ENCODE measurements at places on chromosomes 5 and 9.

DNA sequence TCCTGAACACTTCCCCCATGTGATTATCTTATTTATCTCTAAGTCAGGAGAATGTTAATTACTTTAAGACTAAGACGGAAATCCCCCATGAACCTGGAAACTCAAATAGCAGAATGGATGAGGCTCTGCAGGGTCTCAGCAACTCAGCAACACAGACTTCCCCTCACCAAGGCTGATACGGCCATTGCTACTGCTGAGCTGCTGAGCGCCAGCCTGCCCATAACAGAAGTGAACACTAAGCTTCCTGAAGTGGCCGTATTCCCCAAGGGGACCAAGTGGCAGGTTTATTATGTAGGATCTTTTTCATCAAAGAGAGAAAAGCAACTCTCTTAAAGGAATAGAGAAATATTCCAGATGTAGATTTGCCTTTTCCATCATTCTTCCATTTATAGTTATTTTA is 311.1 kb downstream of the RFX3 start:
- DNase-seq: no peak
- H3K4me3 ChIP-seq: no peak overlapping the region
- H3K4me1 ChIP-seq: no peaks in the 10 kb centered on the region
- H3K27me3 ChIP-seq: peaks cover 13% of the 10 kb centered on the region
- H3K36me3 ChIP-seq: no peaks in the 10 kb centered on the region

DNA sequence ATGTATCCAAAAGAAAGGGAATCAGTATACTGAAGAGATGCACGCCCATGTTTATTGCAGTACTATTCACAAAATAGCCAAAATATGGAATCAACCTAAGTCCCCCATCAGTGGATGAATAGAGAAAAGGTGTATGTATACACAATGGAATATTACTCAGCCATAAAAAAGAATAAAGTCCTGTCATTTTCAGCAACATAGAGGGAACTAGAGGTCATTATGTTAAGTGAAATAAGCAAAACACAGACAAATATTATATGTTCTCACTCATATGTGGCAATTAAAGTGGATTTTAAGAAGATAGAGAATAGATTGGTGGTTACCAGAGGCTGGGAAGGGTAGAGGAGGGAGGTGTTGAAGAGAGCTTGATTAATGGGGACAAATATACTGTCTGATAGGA is 88.6 kb downstream of the NIPBL start:
- DNase-seq: no peak
- no peak overlapping the region for H3K4me3 ChIP-seq
- no peaks in the 10 kb centered on the region for H3K4me1 ChIP-seq
- peaks cover 10% of the 10 kb centered on the region for H3K36me3 ChIP-seq
- H3K27me3 ChIP-seq: no peaks in the 10 kb centered on the region
- H3K27ac ChIP-seq: no peak overlapping the region

DNA sequence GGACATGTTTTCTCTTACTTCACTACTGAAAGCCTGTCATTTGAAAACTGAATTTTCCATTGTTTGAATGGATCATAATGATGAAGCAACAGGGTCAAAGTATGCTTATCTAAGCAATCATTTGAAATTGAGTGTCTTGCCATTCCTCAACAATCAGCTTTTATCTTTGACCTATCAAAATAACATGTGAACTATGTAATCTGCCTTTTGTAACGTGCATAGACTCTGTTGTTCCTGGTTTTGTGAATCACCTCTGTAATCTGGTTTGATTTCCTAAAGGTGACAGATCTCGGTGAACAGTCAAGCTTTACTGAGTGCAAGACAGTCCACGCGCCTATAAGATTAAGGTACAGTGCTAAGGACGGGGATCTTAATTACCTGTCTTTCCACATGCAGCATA is 3.3 kb downstream of the MEF2C start:
- H3K4me1 ChIP-seq: peaks cover 9% of the 10 kb centered on the region
- no peak overlapping the region for H3K27ac ChIP-seq
- H3K36me3 ChIP-seq: peaks cover 25% of the 10 kb centered on the region
- no peak overlapping the region for H3K4me3 ChIP-seq

DNA sequence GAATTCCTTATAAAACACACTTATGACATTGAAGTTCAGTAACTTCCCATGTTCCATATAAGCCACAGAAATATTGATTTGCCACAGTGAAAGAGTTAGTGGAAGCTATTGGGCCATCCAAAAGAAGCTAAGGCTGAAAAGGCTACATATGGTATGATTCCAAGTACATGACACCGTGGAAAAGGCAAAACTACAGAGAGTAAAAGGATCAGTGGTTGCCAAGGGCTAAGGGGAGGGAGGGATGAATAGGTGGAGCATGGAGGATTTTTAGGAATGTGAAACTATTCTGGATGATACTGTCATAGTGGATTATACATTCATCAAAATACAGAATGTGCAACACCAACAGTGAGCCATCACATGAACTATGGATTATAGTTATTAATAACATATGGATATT is 109.7 kb downstream of the F2RL2 start:
- no peaks in the 10 kb centered on the region for H3K36me3 ChIP-seq
- H3K4me1 ChIP-seq: no peaks in the 10 kb centered on the region
- no peak overlapping the region for H3K27ac ChIP-seq

DNA sequence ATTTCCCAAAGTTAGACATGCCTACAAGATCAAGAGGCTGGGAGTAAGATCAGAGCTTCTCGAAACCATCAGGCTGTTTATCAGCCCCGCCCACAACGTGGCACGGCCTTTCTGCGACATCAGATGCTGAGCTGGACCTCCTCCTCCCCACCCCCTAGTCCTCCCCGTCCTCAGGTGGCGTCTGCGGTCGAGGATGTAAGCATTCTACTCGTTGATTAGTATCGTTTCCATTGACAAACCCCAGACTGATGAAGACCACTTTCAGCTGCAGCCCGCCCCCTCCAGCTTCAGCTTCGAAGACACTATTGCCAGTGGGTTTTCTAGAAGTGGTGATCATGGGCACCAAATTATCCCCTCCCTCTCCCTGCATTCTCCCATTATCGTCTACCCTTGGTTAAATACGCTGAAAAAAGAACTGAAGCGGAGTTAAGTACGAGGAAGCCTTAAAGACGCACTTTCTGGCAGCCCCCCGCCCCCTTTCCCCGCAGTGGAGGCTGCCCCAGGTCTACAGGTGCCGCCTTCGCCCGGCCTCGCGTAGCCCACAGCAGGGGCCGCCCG is 1.1 kb downstream of the PPIC start:
- H3K4me3 ChIP-seq: peak overlapping the region; percentile 89
- H3K27ac ChIP-seq: peak overlapping the region; percentile 76
- no peaks in the 10 kb centered on the region for H3K27me3 ChIP-seq
- DNase-seq: peak; percentile 72

DNA sequence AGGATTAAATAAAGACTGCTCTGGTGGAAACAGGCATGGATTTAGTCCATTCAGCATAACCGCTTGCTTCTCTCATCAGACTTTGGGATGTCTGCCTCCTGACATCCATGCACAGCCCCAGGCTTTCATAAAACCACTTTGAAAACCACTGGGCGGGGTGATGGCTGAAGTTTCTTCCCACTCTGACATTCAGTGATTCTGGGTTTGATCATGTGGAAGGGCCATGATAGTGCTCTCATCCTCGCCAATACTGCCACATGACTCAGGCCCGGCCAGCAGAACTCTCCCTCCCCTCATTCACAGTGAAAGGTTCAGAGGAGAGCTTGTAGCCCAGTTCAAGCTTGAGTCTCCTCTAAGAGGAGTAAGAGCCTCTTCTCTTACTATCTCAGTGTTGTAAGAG is 29.6 kb upstream of the GLRA1 start:
- no peaks in the 10 kb centered on the region for H3K36me3 ChIP-seq
- H3K4me1 ChIP-seq: no peaks in the 10 kb centered on the region
- no peak for DNase-seq
- H3K27ac ChIP-seq: no peak overlapping the region
- no peak overlapping the region for H3K4me3 ChIP-seq

DNA sequence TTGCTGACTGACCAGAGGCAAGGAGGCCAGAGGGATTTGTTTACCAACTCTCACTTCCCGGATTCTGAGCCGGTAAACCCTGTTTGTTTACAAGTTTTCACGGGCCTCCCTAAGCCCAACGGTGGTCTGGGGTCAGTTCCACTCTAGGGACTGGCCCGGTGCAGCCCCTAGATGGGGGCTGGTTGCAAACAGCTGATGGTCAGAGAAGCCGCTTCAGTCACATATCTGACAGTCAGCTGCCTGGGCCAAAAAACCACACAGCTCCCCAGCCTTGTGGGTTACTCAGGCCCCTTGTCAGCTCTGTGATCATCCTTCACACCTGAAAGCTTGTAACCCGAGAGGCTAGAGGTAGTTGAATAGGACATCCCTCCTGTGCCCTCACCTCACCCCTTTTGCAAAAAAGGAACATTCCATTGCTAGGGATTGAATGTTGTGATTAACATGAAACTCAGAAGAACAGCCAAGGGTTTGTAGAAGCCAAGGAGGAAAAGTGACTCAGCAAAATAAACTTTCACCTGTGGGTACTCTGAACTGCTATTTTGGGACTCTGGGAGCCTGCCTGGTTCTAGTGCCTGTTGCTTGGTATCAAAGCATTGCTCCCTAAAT is 40.4 kb downstream of the SAR1B start:
- H3K4me3 ChIP-seq: peak overlapping the region; percentile 5
- DNase-seq: peak; percentile 23
- peaks cover 31% of the 10 kb centered on the region for H3K4me1 ChIP-seq
- peaks cover 18% of the 10 kb centered on the region for H3K36me3 ChIP-seq
- H3K27me3 ChIP-seq: no peaks in the 10 kb centered on the region

GRCh38 chr9:131361202-131361833 is 32.6 kb upstream of the PRRC2B start:
- no peak overlapping the region for H3K27ac ChIP-seq
- no peaks in the 10 kb centered on the region for H3K36me3 ChIP-seq
- H3K4me3 ChIP-seq: no peak overlapping the region
- no peaks in the 10 kb centered on the region for H3K27me3 ChIP-seq

GRCh38 chr9:32558408-32558934 is 6.1 kb upstream of the TOPORS start:
- no peak for DNase-seq
- no peaks in the 10 kb centered on the region for H3K27me3 ChIP-seq

DNA sequence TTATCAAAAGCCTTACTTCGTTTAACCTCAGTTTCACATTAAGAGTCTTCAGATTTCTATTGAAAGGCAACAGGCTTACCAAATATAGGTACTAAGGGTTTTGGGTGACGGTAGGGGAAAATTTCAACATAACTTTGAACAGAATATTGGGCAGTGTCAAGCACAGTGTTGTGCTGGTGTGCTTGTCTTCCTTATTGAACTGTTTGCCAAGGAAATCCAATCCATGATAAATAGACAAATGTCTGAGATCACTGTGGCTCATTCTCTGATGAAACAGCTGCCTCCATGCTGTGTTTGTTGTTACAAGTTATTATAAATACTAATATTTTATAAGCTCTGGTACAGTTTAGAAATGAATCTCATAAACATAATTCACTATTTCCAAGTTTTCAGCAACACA is 730.1 kb downstream of the NR2F1-AS1 start:
- no peak for DNase-seq
- H3K27ac ChIP-seq: no peak overlapping the region
- no peaks in the 10 kb centered on the region for H3K4me1 ChIP-seq
- H3K27me3 ChIP-seq: no peaks in the 10 kb centered on the region
- no peak overlapping the region for H3K4me3 ChIP-seq

GRCh38 chr5:56112526-56113121 is 117.9 kb upstream of the IL6ST start:
- H3K36me3 ChIP-seq: no peaks in the 10 kb centered on the region
- H3K4me1 ChIP-seq: no peaks in the 10 kb centered on the region
- DNase-seq: no peak
- no peak overlapping the region for H3K4me3 ChIP-seq

DNA sequence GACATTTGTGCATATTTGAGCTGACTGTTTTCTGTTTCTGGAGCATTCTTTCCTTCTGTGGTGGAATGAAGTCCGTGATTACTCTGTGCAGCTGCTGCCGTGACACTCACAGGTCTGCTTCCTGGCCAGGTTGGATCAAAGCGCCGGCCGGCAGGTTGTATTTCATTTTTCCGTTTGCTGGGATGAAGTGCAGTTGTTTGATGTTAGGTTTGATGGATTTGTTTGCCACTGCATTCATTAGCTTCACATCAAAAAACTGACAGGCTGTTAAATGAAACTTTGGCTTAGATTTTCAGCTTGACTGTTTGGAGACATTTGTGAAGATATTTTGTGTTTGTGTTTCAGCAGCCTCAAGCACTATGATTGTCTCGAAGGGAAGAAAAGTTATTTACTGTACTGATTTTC is 140.1 kb downstream of the KDM4C start:
- DNase-seq: no peak
- H3K4me3 ChIP-seq: no peak overlapping the region
- peaks cover 5% of the 10 kb centered on the region for H3K36me3 ChIP-seq
- H3K27me3 ChIP-seq: no peaks in the 10 kb centered on the region
- H3K4me1 ChIP-seq: peaks cover 13% of the 10 kb centered on the region
- no peak overlapping the region for H3K27ac ChIP-seq

GRCh38 chr9:1606253-1606652 is 408.9 kb upstream of the SMARCA2 start:
- H3K27ac ChIP-seq: no peak overlapping the region
- no peak overlapping the region for H3K4me3 ChIP-seq
- H3K4me1 ChIP-seq: no peaks in the 10 kb centered on the region

GRCh38 chr5:158623971-158624370 is 475.7 kb downstream of the EBF1 start:
- no peaks in the 10 kb centered on the region for H3K4me1 ChIP-seq
- no peaks in the 10 kb centered on the region for H3K36me3 ChIP-seq
- DNase-seq: no peak
- H3K27ac ChIP-seq: no peak overlapping the region

DNA sequence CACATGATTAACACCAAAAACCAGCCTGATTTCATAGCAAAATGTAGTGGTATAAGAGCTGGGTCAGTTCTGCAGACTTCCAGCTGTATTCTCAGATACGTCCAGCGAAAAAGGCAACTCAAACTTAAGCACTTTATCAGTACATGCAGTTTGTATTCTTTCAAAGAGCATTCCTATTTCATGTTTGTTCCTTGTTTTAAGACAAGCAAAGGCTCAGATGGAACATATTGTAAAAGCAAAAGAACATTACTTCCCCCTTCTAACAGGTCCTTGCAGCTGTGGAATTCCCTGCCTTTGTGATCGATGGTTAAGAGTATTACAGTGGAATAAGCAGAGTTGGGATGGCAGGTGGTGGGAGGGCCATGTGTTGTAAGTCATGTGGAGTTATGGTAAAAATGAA is 86.3 kb upstream of the GRHPR start:
- no peaks in the 10 kb centered on the region for H3K4me1 ChIP-seq
- no peak overlapping the region for H3K27ac ChIP-seq
- H3K27me3 ChIP-seq: no peaks in the 10 kb centered on the region
- H3K36me3 ChIP-seq: no peaks in the 10 kb centered on the region
- DNase-seq: no peak
- H3K4me3 ChIP-seq: no peak overlapping the region

DNA sequence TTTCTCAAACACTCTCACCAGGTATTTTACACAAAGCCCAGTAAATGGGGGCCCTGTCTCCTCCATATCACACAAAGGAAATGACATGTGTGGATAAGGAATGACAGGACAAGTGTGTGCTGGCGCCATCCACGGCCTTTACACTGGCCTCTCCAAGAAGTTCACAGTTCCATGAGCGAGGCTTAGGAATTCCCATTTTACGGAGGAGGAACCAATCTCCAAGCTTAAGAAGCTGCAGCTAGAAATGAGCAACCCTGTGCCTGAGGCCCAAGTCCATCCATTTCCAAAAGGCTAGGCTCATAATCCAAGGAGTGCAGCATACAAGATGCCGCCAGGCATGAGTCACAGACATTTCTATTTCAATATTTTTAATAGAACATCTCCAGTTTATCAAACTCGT is 203.4 kb downstream of the AUH start:
- H3K27me3 ChIP-seq: no peaks in the 10 kb centered on the region
- no peaks in the 10 kb centered on the region for H3K4me1 ChIP-seq
- H3K36me3 ChIP-seq: no peaks in the 10 kb centered on the region
- H3K4me3 ChIP-seq: no peak overlapping the region
- DNase-seq: no peak

Measured in Calu3 (cell line).